ENCODE measurements at places on chromosomes 5 and 9.

DNA sequence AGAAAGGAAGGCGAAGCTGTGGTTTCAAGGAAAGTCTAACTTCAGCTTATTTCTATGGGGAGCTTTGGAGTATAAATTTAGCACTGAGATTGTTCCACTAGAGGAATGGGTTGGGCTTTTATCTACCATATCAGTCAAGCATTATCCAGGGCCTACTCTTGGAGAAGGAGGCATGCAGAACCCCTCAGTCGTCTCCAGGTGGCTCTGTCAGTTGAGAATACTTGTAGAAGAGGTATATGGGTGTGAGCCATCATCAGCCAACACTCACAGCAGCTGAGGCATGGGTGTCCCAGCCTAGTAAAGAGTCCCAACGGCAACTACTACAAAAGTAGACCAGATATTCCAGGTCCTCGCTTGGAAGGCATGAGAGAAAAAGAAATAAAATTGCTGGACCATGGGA is 548.5 kb upstream of the GRAMD2B start:
- DNase-seq, result no peak

- DNase-seq, result no peak
These were observed 150.8 kb upstream of the GRHPR start for GRCh38 chr9:37271679-37272078.

DNA sequence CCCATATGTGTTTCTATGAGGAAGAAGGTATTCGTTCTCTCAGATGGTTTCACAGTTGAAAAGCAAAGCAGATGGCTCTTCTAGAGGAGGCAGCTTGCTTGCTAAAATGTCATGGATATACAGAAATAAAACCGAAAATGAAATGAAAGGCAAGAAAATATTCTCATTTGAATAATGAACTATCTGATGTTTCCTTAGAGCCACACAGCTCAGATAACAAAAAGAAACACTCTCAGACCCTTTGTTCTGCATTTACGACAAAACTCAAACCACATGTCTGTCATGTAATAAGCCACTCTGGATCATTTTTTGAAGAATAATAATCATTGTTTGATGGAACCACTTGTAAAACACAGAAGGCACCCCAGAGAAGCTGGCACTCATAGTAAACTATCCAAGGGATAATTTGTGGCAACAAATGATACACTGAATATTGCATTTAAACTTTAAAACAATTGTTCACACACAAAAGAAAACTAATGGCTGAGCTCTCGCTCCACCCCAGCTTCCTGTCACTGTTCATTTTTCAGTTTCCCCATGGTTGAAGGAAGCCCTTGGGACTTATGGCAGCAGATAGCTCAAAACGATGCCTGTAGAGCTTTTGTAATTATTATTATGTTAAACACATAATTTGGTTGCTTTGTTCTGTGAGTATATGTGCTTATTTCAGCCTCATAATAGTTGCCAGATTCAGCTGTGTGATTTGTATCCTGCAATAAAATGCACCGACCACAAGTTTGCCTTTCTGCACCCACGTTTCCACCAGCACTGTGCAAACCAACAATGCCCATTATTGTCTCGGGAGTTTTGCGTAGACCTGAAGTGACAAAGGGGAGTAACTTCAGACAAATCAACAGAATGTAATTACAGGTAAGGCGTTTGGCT is 256.0 kb downstream of the TMEM167A start:
- no peak for DNase-seq

GRCh38 chr5:149808264-149808982 is 78.3 kb downstream of the PPARGC1B start:
- no peak for DNase-seq

DNA sequence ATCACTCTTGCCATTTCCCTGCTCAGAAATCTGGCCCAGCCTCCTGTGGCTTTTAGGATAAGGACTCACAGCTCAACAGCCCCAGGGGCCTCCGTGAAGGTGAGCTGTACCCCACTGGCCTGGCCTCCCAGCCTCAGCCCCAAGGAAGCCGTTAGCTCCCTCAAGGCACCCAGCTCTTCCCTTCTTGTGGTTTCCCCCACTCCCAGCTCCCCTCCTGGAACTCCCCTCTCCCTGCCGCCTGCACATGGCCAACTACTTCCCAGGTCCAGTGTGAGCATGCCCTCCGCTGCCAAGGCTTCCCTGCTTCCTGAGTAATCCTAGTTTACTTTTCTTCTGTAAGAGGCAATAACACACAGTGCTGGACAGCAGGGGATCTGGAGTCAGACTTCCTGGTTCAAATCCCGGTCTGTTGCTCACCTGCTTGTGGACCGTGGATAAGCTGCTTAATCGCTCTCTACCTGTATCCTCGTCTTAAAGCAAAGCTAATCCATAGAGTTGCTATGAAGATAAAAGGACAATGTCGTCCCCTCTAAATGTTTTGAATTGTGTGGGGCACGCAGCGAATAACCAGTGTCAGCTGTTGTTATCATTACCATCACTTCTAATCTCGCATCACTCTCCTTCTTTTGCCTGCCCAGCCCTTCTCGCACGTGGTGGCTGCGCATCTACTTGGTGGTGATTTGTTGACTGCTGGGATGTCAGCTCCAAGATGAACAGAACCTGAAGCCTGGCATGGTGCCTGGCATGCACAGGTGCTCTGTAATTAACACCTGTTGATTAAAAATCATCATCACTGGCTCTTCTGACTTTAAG is 86.6 kb downstream of the C5orf15 start:
- DNase-seq, result no peak

- DNase-seq, result peak; percentile 77
These were observed 29.1 kb downstream of the GPR21 start for GRCh38 chr9:123062351-123063176.

DNA sequence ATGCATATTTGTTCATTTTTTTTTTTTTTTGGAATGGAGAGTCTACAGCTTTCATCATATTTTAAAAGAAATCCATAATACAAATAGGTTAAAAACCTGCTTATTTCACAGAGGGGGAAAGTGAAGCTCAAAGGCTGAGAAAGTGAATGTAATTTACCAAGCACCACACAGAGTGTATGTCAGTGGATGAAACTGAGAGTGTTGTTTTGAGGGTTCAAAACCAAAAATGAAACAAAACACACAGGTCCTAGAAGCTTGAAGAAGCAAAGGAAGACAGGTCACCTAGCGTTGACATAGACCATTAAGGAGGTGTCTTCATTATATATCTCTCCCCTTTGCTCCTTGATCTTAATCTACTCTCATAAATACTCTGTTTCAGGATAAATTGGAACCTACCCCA is 7.5 kb downstream of the NMUR2 start:
- DNase-seq, result no peak

DNA sequence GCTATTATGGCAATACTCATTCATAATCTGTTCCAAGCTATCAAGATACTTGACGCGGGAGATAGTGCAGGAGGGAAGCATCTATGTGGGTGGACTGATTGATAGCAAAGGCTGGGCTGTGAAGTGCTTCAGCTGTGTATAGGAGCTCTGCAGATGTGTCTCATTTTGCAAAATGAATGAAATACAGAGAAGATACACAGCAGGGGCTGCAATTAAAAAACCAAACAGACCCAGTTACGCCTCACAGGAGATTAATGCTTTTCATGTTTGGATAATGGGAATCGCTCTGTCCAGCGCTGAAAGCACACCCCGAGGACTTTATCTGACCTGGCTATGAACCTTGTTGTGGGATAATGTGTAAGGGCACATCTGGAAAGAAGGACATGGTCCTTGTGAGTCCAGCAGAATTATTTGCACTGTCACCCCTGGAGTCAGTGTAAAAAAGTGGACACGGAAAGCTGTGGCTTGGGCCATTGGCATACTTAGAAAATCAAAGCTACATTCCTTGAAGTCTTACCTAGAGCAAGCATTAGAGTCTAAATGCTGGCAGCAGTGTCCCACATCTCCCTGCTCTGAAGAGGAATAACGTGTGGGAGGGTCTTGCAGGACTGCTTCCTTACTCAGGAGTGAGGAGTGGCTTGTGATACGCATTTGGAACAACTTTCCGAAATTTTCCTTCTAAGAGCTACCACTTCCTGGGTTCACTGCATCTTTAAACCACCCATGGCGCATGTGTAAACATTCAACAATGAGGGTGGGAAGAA is 2.6 kb downstream of the SH3RF2 start:
- DNase-seq, result no peak

DNA sequence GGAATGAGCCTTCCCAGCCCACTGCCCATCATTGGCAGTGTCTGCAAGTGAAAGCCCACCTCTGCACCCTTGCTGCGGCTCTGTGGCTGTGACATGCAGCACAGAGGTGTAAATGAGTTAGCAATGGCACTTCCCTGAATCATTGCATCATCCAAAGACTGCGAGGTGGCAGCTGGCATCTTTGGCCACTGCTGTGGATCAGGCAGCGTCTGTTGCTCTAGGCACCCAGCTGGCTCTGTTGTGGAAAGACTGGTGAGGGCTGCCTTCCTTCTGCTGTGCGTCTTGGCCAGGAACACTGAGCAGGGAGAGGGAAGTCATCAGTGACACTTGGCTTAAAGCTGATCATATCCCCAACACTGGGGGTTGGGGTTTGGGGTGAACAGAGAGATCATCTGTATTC is 64.5 kb downstream of the MFAP3 start:
- DNase-seq, result no peak

DNA sequence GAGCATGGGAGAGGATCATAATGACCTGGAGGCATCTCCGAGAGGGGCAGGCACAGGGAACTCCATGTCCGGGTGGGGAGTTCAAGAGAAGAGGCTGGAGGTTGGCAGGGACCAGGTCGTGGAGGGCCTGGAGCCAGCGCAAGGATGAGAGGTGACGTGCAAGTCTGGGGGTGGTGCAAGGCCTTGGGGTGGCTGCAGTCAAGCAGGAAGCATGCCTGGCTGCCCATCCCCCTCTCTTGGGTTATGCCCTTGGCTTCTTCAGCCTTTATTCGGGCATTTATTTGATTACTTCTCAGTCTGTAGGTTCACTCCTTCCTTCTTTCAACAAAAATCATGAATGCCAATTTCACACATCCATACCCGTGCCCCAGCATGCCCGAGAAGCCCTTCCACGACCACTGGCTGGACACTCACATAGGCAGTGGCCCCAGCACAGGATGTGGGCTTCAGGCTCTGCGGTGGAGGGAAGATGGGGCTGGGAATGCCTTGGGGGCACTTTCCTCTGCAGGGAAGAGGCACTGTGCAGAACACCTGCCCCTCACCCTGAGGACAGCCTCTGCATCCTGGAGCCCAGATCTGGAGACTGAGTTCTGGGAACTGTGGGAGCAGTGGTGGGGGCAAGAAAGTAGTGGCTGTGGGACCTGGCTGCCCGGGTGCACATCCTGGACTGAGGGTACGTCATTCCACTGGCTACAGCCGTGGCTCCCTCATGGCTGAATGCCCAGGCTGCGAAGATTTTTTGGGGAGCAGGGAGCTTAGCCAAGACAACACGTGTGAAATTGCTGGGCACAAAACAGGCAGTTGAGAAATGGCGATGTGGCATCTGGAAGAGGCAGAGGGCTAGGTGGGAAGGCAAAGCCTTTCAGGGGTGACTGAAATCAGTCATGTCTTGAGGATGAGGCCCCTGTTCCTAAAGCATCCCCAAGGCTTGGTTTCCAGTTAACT is 38.6 kb downstream of the CRB2 start:
- no peak for DNase-seq

- peak; percentile 25 for DNase-seq
These were observed 1.0 kb upstream of the IL12B start for GRCh38 chr5:159331093-159331973.

GRCh38 chr9:134544388-134545214 is 97.0 kb upstream of the COL5A1 start:
- DNase-seq, result peak; percentile 76

DNA sequence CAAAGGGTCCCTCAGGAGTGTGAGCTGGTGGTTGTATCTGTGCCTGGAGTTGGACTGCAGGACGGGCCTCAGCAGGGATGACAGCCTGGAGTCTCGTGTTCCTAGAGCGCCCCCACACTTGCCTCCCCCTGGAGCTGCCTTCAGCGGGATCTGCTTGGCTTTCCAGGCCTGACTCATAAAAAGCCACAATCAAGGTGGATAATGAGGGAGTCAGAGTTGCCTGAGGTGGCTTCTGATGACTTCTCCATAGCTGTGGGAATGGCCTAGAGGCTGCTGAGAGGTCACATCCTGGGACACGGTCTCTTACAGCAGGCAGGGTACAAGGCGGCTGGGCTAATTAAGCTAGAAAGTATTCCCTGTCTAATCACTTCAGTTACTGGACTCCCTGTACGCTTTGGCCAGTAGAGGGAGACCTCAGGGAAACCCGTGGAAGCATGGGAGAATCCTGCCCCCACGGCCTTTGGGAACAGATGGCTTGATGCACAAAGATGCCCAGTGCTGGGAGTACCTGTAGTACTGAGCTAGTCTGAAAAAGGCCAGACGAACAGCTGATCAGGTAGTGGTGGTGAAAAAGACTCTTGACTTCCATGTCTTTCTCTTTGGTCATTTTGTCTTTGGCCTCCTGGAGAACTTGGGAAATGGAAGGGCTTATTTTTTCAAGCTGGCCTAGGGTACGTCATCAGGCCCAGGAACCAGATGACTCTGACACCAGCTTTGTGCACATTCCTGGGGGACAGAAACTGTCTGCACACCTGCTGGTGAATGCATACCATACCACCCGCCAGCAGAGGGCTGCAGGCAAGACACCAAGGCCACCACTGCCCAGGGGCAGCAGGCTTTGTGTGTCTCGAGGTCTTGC is 16.1 kb upstream of the FRRS1L start:
- peak; percentile 25 for DNase-seq

GRCh38 chr5:143757116-143757515 is 54.8 kb upstream of the HMHB1 start:
- peak; percentile 56 for DNase-seq

DNA sequence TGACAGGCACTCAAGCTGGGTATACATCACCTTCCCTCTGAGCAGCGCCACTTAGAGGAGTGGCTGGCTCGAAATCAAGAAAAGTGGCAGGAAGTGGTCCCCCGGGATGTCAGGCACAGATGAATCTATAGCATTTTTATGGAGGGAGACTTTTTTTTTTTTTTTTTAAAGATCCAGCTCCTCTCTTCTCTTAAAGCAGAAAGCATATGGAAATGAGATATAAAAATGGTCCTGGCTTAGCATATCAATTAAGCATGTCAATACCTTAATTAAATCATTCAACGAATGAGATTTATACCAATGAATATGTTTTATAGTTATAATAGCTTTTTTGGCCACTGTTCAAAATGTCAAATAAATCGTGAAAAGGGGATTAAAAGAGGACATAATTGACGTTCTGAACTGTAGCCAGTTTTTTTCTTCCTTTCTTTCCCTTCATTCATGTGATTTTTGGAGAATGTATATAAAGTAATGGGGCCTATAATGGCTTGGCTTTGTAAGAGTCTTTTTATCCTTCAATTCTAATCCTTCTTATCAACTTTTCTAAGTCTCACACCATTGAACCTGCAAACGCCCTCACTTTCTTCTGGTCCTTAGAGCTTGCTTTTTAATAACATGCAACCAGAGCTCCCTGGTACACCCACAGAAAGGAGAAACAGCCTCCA is 319.2 kb upstream of the PANK3 start:
- no peak for DNase-seq

GRCh38 chr9:110582156-110582555 is 2.6 kb upstream of the SVEP1 start:
- peak; percentile 53 for DNase-seq

- DNase-seq, result peak; percentile 22
These were observed 394.2 kb upstream of the PAPPA start for GRCh38 chr9:115759426-115759825.

DNA sequence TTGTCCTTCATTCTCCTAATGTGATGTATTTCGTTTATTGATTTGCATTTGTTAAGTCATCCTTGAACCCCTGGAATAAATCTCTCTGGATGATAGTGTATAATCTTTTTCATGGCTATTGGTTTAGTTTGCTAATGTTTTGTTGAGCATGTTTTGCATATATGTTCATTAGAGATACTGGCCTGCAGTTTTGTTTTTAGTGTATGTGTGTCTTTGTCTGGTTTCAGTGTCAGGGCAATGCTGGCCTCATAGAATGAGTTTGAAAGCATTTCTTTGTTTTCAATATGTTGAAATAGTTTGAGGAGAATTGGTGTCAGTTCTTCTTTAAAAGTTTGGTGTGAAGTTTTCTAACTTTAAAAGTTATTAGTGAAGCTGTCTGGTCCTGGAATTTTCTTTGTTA is 149.6 kb upstream of the ATP10B start:
- DNase-seq, result no peak
